ENCODE measurements at places on chromosomes 1 and 21. TPM values are rescaled to one million over a fixed set of nuclear protein-coding genes. Genes with fewer than 3 reads are reported as not detected.
A peak's percentile ranks its signal among the peaks of the same experiment; 100 is the strongest.

The NPPB gene
- polyA plus RNA-seq, result 0.95 TPM

The PALMD gene
- not detected for polyA plus RNA-seq

DNA sequence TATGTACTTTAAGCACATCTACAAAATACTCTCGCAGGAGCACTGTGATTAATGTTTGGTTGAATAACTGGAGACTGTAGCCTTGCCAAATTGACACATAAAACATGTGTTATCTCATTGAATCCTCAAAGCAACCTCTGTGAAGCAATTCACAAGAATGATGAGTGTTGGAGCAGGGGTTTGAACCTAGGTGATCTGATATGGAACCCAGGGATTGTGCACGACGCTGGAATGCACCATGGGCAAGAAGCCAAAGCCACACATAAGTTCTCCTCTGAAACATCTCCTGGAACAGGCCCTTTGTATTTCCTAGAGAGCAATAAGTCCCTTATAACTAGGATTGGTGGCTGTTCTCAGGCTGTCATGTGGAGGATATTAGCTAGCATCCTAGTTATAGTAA lies 124.6 kb upstream of the IVNS1ABP start:
- H3K27me3 ChIP-seq, result no peaks in the 10 kb centered on the region
- no peak for DNase-seq
- no peaks in the 10 kb centered on the region for H3K4me1 ChIP-seq
- no peaks in the 10 kb centered on the region for H3K36me3 ChIP-seq

DNA sequence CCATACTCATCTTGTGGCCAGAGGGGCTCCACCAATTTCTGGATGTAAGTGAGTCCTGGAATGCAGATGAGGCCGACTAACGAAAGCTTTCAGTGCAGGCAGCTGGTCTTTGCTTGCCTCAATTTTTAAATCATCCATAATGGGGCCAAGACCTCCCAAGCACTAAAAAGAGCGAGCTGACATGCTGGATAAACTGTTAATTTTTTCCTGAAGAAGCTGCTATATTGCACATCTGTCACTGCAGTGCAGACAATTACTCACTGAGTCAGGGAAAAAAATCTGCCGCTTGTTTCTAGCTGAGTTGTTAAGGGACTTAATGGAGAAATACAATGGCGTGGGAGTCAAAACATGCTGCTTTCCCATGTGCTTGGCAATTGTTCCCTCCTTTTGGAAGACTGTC lies 205.5 kb downstream of the GPATCH2 start:
- no peaks in the 10 kb centered on the region for H3K27me3 ChIP-seq
- no peaks in the 10 kb centered on the region for H3K4me1 ChIP-seq
- no peak overlapping the region for H3K4me3 ChIP-seq
- H3K36me3 ChIP-seq, result no peaks in the 10 kb centered on the region

GRCh38 chr1:79726911-79727310 lies 720.4 kb upstream of the ADGRL4 start:
- peak; percentile 37 for DNase-seq
- no peaks in the 10 kb centered on the region for H3K36me3 ChIP-seq
- no peak overlapping the region for H3K27ac ChIP-seq
- peaks cover 18% of the 10 kb centered on the region for H3K4me1 ChIP-seq
- no peaks in the 10 kb centered on the region for H3K27me3 ChIP-seq

DNA sequence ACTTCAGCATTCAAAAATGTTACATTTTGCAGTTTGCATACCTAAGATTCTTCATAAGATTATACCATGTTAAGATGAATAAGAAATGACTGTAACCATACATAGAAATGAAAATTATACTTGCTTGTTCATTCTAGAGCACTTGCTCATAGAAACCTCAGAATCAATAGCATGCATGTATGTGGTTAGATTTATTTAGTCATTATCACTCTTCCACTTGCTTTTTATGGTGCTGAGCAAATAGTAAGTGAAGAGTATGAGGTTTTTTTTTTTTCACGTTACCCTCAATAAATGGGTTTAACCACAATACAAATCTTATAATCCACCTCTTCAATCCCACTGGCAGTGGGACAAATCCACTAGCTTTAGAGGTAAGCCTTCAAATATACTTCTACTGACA lies 84.7 kb downstream of the LRRC53 start:
- no peak overlapping the region for H3K27ac ChIP-seq
- no peaks in the 10 kb centered on the region for H3K36me3 ChIP-seq
- no peak for DNase-seq
- no peaks in the 10 kb centered on the region for H3K27me3 ChIP-seq
- H3K4me1 ChIP-seq, result no peaks in the 10 kb centered on the region

- peaks cover 99% of the 10 kb centered on the region for H3K27me3 ChIP-seq
- H3K27ac ChIP-seq, result no peak overlapping the region
- no peaks in the 10 kb centered on the region for H3K36me3 ChIP-seq
- H3K4me1 ChIP-seq, result peaks cover 44% of the 10 kb centered on the region
- peak; percentile 50 for DNase-seq
Observed at GRCh38 chr1:18629659-18630510, 761 bp upstream of the PAX7 start.

- H3K4me1 ChIP-seq, result peaks cover 23% of the 10 kb centered on the region
- no peaks in the 10 kb centered on the region for H3K36me3 ChIP-seq
- H3K27ac ChIP-seq, result no peak overlapping the region
Observed at GRCh38 chr1:210373878-210374599, 45.3 kb downstream of the HHAT start.

Measured in GM23338 (cell line).